CD4-positive, alpha-beta T cell treated with Interleukin-4 for 4 hours (primary cell): ENCODE measurements at places on chromosomes 2 and 18.
A peak's percentile ranks its signal among the peaks of the same experiment; 100 is the strongest.

GRCh38 chr18:54939361-54939917, 19.8 kb downstream of the CCDC68 start:
- no peak for DNase-seq

DNA sequence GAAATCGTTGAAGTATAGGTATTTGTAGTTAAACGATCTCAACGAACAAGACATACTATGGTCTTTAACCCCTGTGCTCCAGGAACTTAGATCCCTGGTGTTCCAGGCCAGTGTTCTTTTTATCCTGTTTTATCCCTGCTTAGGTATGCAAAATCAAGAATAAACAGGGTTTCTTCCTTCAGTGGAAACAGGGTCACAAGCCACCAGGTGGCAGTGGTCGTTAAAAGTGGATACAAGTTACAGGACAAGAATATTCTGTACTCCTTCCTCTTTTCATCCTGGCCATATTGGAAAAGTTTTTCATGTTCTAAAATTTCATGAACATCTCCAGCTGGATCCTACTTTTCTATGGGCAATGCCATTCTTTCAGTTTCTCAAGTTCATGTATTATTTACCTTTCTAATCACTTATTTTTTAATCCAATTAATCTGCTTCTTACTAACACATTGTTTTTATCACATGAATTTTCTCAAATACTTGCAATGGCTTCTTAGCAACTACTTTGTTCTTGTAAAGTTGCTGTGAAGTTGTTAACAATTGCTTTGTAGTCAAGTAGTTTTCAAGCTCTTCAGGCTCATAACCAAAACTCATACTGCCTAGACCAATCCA, 16.4 kb upstream of the HNMT start:
- peak; percentile 27 for DNase-seq

GRCh38 chr2:8494589-8494988, 187.3 kb upstream of the ID2 start:
- no peak for DNase-seq

DNA sequence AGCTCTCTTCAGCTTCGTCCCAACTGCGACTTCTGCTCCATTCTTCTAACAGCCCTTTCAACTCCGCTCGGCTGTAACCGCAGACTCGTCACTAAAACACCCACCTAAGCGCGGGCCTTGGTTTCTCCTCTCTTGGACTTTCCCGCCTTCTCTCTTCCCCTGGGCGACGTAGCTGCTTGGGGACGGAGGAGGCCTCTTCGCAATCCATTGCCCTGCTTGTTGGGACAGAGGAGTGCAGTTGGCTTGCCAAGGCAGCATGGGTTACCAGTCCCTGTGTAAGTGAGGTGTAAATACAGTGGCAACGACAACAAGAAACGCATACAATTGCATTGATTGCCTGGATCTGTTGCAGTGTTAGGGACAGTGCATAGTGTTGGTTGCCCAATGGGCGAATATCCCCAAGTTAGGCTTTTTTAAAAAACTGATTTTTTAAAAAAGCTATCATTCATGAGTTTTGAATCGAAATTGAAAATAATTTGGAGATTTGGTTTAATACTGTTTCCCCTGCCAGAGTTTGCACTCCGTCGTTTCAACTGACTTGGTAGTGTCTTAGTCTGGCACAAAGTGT, 484 bp upstream of the DARS1 start:
- peak; percentile 75 for DNase-seq

DNA sequence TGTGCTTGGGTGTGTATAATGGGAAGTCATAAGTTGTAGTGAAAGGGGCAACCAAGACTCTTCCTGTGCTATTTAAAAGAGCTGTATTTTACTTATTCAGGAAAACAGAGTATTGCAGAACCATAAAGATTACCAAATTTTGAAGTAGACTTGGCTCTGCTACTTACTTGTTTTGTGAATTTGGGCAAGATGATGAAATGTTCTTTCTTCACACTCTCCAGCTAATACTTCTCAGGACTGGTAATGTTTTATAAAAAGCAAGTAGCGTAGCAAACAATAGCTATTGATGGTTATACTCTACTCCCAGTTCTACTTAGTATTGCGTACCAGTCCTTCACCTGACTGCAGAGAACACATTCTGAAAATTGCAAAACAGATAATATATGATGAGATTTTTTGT, 374.1 kb downstream of the ARHGAP15 start:
- DNase-seq, result no peak

DNA sequence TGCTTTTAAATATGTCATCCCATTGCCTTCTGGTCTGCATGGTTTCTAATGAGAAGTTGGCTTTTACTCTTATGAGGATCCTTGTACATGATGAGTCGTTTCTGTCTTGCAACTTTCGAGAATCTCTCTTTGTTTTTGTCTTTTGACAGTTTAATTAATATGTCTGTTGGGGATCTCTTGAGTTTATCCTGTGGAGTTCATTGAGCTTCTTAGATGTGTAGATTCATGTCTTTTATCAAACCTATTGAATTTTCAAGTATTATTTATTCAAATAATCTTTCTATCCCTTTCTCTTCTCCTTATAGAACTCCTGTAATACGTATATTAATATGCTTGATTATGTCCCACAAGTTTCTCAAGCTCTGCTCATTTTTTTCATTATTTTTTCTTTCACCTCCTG, 67.9 kb downstream of the TMEM185B start:
- DNase-seq, result no peak

GRCh38 chr2:26008851-26009566, 24.9 kb upstream of the RAB10 start:
- DNase-seq, result peak; percentile 36

GRCh38 chr2:196182439-196183171, 11.2 kb upstream of the STK17B start:
- DNase-seq, result peak; percentile 75

DNA sequence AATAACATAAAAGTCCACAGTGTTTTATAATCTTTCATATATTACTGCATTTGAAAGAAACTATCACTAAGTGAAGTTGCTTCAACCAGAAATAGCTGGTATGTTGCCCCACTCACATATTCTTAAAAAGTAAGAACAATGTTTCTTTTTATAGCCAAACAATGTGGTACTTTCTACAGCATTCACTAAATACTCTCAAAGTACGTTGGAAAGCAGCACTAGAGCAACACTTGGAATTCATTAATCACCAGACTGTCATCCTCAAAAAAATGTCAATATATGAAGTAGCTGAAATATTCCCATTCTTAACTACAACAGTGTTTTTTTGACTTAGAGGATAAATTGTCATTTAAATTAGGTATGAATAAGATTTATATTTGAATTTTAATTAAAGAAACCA, 32.8 kb downstream of the COBLL1 start:
- no peak for DNase-seq

DNA sequence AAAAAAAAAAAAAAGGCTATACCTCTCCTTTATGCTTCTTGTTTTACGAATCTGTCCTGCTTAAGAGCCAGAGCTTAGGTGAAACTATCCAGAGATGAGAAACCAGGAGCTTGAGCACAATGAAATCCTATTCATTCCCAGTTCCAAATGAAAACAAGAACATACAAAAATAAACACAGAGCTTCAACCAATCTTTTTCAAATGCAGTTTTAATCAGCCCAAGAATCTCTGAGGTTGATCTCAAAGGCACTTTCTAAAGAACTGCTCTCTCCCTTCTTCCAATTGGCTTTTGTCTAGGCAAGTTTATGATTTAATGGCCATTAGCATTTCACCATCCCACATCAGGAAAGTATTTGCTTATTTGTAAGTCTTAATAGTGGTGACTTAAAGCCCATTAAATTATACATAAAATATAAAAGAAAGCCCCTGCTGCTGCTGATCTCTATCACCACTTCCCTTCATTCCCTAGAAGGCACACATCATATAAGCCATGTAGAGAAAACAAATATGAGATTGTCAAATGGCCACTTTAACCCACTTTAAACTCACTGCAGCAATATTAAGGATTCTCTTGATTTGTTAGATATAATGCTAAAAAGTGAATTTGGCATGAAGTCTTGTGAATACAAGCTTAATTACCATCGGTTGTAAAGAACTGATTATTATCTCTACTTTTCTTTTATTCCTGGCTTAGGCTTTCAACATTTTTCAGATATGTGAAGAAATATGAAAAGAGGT, 29.3 kb upstream of the SCN9A start:
- DNase-seq, result no peak

- DNase-seq, result no peak
Measured at GRCh38 chr2:238730001-238730669, 117.8 kb upstream of the TWIST2 start.

- DNase-seq, result no peak
Measured at GRCh38 chr2:140597836-140598235, 1533.0 kb downstream of the LRP1B start.

DNA sequence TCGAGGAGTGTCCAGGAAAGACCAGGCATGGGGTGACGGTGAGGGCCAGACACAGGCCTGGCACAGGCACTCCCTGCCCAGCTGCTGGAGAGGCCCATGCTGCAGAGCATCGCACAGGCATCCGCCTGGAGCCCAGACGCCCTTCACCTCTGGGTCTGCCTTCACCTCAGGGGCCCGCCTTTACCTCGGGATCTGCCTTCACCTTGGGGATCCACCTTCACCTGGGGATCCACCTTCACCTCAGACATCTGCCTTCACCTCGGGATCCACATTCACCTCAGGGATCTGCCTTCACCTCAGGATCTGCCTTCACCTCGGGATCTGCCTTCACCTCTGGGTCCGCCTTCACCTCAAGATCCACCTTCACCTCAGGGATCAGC, 7.7 kb downstream of the KIF1A start:
- DNase-seq, result no peak

DNA sequence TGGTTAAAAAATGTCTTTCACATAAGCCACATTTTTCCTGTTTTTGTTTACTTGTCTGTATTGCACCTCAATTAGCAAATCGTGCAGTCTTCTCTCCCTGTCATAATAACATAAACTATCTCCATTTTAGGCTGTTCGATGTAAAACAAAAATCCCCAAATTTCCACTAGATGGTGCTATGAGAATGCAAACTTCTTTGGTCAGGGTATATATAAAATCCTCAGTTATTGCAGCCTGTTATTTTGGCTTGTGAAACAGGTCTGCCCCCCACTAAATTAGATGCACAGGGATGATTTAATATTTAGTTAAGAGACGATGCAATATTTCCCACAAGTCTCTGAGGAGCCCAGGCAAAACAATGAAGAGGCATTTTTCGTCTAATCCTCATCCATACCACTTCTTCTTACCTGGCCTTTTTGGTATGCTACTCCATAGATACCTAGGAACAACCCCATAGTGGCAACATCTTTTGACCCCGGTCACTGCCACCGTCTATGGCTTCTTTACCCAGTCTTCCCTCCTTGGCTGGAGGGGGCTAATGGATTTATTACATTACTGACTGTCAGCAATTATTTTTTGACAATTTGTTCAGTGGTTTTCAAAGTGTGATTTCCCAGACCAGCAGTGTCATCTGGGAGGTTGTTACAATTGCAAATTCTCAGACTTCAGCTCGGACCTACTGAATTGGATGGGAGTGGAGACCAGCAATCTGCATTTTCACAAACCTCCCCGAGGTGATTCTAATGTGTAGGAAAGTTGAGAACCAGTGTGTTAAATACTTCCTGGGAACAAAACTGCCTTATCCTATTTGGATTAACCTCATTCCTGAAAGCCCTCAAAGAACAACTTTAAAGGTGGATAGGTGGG, 117.4 kb upstream of the CWC22 start:
- DNase-seq, result peak; percentile 44

GRCh38 chr2:59885541-59885940, 667.9 kb downstream of the BCL11A start:
- DNase-seq, result no peak

- DNase-seq, result no peak
Measured at GRCh38 chr2:212536817-212537725, 1.5 kb downstream of the ERBB4 start.

GRCh38 chr2:186544255-186544675, 45.6 kb upstream of the ITGAV start:
- DNase-seq, result no peak

GRCh38 chr2:199488772-199489400, 31.1 kb upstream of the SATB2 start:
- DNase-seq, result peak; percentile 40

DNA sequence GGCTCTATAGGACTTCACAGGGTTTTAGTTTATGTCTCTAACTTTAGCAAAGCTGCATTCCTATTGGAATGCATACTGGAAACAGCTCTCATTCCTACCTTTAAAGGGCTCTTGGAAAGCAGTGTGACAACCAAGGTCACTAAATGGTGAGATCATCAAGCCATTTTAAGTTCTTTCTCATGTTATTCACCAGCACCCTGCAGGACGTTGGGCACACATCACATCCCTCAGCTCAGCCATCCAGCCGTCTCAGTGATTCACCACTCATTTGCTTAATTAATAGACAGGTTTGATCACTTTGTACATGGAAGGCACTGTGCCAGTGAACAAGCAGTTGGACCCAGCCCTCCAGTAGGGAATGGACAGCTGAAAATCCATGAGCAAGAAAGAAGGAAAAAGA, 32.2 kb upstream of the RBM44 start:
- DNase-seq, result no peak

GRCh38 chr2:150174056-150174805, 313.2 kb downstream of the RND3 start:
- DNase-seq, result no peak

GRCh38 chr2:196173505-196173904, 2.1 kb upstream of the STK17B start:
- no peak for DNase-seq

- no peak for DNase-seq
Measured at GRCh38 chr2:101587251-101587650, 110.3 kb upstream of the MAP4K4 start.

GRCh38 chr2:15730545-15731212, 139.0 kb downstream of the DDX1 start:
- no peak for DNase-seq

DNA sequence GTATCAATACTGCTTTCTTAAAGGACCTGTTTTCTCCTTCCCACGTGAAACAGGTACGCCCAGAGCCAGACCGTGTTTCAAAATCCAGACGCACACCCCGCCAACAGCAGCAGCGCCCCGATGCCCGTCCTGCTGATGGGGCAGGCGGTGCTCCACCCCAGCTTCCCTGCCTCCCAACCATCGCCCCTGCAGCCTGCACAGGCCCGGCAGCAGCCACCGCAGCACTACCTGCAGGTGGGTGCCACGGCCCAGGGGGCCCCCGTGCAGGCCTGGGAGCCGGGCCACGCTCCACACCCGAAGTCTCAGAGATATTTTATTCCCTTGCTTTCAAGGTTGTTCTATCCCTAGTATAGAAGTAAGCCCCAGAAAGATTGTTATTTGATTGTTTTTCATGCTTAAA, 8.8 kb upstream of the RPL31 start:
- no peak for DNase-seq

DNA sequence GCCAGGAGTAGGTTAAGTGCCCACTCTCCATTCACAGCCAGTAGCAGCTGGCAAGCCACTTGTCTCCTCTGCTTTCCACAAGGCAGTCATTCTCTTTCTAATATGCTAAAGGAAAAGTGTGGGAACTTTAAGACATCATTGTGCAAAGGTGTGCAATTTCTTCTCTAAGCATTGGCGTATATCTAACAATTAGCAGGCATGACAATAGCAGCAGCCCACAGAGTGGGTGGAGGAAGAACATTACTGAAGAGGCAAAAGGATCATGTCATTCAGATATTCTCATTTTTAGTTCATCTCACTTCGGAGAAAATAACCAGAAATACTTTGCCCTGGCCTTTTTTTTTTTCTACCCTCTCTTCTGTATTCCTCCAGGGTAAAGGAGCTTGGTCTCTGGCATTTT, 177.6 kb downstream of the DNAH7 start:
- DNase-seq, result no peak
